ENCODE measurements at places on chromosomes 3 and 15.

DNA sequence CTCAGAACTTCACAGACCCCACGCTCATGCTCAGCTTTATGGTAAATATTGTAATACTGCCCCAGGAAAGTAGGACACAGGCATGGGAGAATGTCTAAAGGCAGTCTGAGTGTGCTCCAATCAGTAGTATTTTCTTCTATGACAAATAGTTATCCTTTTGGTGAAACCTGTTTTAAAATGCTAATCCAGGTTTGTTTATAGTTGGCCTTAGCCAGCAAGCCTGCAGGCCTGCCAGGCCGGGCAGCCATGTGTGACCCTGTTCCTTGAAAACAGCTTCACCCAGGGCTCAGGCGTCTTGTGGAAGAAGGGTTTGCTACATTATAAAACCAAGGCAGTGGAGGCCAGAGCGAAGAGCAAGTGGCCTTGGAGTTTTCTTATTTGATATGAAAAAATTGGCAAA, 104.7 kb downstream of the SEMA6D start:
- DNase-seq = no peak

- DNase-seq = no peak
Observed at GRCh38 chr3:128077665-128078064, 25.4 kb downstream of the SEC61A1 start.

- no peak for DNase-seq
Observed at GRCh38 chr3:53818221-53819162, 27.7 kb downstream of the CHDH start.

DNA sequence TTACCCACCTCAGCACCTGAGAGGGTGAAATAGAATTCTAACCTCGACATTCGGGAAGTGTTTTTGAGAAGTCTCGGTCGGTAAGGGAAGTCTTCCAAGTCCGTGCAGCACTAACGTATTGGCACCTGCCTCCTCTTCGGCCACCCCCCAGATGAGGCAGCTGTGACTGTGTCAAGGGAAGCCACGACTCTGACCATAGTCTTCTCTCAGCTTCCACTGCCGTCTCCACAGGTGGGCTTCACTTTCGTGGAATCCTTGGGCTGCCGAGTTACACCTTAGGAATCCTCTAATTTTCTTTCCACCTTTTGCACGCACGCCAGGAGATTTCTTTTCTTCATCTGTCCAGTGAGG, 775 bp downstream of the CCNDBP1 start:
- no peak for DNase-seq

DNA sequence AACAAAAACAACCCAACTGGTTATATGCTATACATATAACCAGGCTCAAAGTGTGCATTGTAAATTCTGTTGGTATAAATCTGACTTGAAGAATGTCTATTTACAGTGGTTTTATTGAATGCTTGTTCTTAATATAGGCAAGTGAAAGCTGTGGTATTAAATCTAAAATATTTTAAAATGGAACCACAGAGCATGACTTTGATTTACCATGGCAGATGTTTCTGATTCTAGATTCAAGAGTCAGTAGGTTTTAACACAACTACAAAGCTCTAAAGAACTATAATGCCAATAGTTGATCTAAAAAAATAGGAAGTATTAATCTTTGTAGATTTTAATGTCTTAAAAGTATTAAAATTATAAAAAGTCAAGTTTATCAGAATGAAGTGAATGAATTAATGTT, 141.9 kb upstream of the PLSCR5 start:
- no peak for DNase-seq

- DNase-seq = no peak
Observed at GRCh38 chr15:96767703-96768434, 437.4 kb downstream of the NR2F2 start.

Measured in fibroblast of skin of back (primary cell).